Upper lobe of right lung (tissue), 1 donor: ENCODE measurements at places on chromosomes 1 and 21.

DNA sequence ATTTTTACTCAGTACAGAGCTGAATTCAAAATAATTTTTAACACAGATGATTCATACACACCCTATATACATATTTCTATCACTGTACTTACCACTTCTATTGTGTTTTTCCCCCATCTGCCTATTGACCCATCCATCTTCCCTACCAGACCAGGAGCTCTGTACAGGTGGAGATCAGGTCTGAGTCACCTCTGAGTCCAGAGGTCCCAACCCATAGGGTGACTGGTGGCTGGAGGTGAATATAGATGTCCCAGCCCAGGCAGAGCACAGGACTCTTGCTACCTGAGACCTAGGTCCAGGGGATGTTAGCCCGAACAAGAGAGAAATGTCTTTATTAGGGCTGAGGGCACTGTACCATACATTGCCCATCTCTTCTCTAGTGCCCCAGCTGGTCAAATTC lies 54.8 kb downstream of the DMAP1 start:
- no peaks in the 10 kb centered on the region for H3K27me3 ChIP-seq
- no peak overlapping the region for H3K4me3 ChIP-seq
- H3K4me1 ChIP-seq = peaks cover 12% of the 10 kb centered on the region

DNA sequence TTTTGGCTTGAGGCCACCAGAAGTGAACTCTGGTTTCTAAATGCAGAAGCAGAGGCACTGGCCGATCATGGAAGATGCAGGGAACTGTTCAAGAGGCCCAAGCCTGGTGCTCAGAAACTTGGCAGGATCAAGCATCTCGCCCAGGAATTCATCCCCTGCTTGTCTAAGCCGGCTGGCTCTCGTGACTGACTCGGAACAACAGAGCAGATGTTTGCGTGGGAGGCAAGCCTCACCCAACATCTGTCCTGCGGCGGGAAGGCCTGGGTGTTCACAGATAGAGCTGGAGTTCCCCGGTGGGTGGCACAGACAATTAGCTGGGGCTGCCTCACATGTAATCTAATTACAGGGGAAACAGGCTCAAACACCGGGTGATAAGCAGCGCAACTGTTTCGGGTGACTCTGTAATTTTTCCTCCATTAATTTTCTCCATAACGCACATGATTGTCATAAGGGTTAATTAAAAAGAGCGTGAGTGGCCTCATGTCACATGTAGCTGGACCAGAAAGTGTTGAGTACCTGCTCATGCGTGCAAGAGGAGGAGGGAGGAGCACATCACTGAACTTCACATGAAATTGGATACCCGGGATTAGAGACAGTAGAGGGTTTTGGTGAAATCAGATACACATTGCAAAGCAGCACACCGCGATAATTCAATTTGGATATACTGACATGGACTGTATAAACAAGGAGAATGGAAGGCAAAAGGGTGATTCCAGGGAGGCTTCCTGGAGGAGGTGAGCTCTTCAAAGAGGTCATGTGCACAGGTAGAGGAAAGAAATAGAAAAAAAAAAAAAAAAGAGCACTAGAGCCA lies 180.0 kb downstream of the ETS2 start:
- DNase-seq = peak; percentile 79
- H3K36me3 ChIP-seq = no peaks in the 10 kb centered on the region
- no peak overlapping the region for H3K4me3 ChIP-seq
- no peaks in the 10 kb centered on the region for H3K27me3 ChIP-seq

GRCh38 chr1:61221642-61222041 lies 139.3 kb downstream of the NFIA start:
- no peak overlapping the region for H3K27ac ChIP-seq
- H3K4me1 ChIP-seq = peaks cover 15% of the 10 kb centered on the region
- no peaks in the 10 kb centered on the region for H3K27me3 ChIP-seq
- no peak for DNase-seq
- no peak overlapping the region for H3K4me3 ChIP-seq
- no peaks in the 10 kb centered on the region for H3K36me3 ChIP-seq

GRCh38 chr1:40720493-40720892 lies 29.0 kb downstream of the NFYC start:
- no peaks in the 10 kb centered on the region for H3K36me3 ChIP-seq
- no peaks in the 10 kb centered on the region for H3K27me3 ChIP-seq
- peaks cover 40% of the 10 kb centered on the region for H3K4me1 ChIP-seq
- no peak overlapping the region for H3K4me3 ChIP-seq

GRCh38 chr1:7899741-7900140 lies 40.9 kb downstream of the TNFRSF9 start:
- no peaks in the 10 kb centered on the region for H3K27me3 ChIP-seq
- DNase-seq = no peak
- H3K36me3 ChIP-seq = no peaks in the 10 kb centered on the region
- no peaks in the 10 kb centered on the region for H3K4me1 ChIP-seq
- H3K4me3 ChIP-seq = no peak overlapping the region
- H3K27ac ChIP-seq = no peak overlapping the region

GRCh38 chr1:163807331-163808049 lies 485.7 kb downstream of the NUF2 start:
- H3K27ac ChIP-seq = no peak overlapping the region
- H3K4me3 ChIP-seq = no peak overlapping the region
- no peak for DNase-seq
- no peaks in the 10 kb centered on the region for H3K4me1 ChIP-seq
- no peaks in the 10 kb centered on the region for H3K27me3 ChIP-seq
- no peaks in the 10 kb centered on the region for H3K36me3 ChIP-seq

GRCh38 chr1:202233804-202234203 lies 40.2 kb downstream of the LGR6 start:
- H3K27ac ChIP-seq = no peak overlapping the region
- no peak for DNase-seq
- H3K36me3 ChIP-seq = no peaks in the 10 kb centered on the region
- peaks cover 4% of the 10 kb centered on the region for H3K27me3 ChIP-seq

- H3K4me3 ChIP-seq = no peak overlapping the region
- H3K4me1 ChIP-seq = no peaks in the 10 kb centered on the region
- H3K36me3 ChIP-seq = no peaks in the 10 kb centered on the region
- DNase-seq = peak; percentile 60
- H3K27ac ChIP-seq = no peak overlapping the region
- no peaks in the 10 kb centered on the region for H3K27me3 ChIP-seq
Measured at GRCh38 chr21:43290421-43291346, 121.9 kb downstream of the CRYAA start.
